ENCODE measurements at places on chromosomes 2 and 18. TPM values are rescaled to one million over a fixed set of nuclear protein-coding genes. Genes with fewer than 3 reads are reported as not detected.

CPO gene
- 0.11 TPM for total RNA-seq

DNA sequence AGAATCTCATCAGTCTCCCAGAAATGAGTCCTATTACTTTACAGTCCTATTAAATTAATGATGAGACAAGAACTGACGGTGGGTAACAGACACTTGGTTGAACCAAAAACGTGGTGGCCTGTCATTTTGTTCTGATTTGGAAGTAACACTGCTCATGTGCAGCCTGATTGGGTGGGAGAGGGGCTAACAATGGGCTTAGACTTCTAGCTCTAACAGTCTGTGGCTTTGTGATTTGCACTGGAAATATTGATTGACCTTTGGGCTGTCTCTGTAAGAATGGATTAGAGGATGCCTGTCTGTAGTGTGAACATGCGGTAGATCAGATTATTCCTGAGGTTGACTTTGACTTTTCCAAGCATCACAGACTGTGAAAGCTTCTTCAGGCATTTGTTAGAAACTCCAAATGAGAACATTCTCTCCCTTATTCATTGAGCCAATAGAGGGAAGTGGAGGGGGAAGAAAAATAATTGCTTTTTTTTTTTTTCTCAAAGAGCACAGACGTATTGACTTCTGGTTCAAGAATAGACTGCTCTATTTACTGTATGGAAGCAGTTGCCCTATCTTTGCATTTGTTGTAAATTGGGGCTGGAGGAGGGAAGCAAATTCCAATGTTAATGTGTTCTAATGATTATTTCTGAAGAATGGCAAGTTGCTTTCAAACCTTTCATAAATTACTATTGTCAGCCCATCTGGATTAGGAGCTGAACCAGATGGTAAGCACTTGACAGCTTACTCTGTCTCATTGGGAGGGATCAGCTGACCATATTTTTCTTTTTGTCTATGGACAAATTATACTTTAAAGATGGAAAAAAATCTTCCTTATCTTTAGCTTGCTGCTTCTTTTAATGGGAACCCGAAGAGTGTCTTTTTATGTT is 85.8 kb upstream of the TTN start:
- H3K36me3 ChIP-seq = peaks cover 19% of the 10 kb centered on the region
- no peak for DNase-seq
- H3K4me3 ChIP-seq = no peak overlapping the region
- H3K27me3 ChIP-seq = no peaks in the 10 kb centered on the region
- H3K27ac ChIP-seq = peak overlapping the region; percentile 53

IL36G gene
- 0.30 TPM for total RNA-seq

MAPK4 gene
- total RNA-seq = 68.9 TPM

- no peaks in the 10 kb centered on the region for H3K27me3 ChIP-seq
- no peak for DNase-seq
- no peak overlapping the region for H3K4me3 ChIP-seq
- no peaks in the 10 kb centered on the region for H3K4me1 ChIP-seq
- H3K36me3 ChIP-seq = no peaks in the 10 kb centered on the region
- no peak overlapping the region for H3K27ac ChIP-seq
These were observed 55.1 kb downstream of the MYO7B start for GRCh38 chr2:127590386-127591190.

- H3K4me3 ChIP-seq = no peak overlapping the region
- no peak overlapping the region for H3K27ac ChIP-seq
- no peaks in the 10 kb centered on the region for H3K36me3 ChIP-seq
- H3K27me3 ChIP-seq = no peaks in the 10 kb centered on the region
These were observed 321.7 kb downstream of the FIGN start for GRCh38 chr2:163414121-163414520.

DNA sequence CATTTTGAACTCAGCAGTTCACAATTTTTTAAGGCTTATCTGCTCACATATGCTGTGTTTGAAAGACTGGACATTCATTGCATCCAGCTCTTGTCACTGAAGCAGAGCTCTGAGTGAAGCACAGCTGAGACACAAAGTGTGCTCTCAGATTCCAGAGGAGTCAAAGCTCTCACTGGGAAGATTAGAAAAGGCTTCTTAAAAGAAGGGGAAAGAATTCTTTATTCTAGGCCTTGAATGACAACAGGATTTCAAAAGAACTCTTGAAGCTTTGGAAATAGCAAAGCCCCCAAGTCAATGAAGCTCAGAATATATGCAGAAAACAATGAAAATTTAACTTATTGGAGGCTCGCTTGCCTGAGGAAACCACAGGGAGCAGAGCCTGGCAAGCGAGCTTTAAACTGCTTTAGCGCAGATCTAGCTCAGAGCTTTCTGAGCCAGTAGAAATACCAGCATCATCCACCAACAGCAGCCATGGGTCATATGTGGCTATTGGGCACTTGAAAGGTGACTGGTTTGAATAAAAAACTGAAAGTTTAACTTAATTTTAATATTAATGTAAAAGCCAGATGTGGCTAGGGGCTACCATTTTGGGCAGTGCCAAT is 369.7 kb downstream of the OSR1 start:
- H3K27me3 ChIP-seq = no peaks in the 10 kb centered on the region
- no peaks in the 10 kb centered on the region for H3K36me3 ChIP-seq
- DNase-seq = peak; percentile 46
- H3K27ac ChIP-seq = peak overlapping the region; percentile 46
- H3K4me3 ChIP-seq = no peak overlapping the region
- H3K4me1 ChIP-seq = peaks cover 17% of the 10 kb centered on the region

SPATA3 gene
- not detected for total RNA-seq

DNA sequence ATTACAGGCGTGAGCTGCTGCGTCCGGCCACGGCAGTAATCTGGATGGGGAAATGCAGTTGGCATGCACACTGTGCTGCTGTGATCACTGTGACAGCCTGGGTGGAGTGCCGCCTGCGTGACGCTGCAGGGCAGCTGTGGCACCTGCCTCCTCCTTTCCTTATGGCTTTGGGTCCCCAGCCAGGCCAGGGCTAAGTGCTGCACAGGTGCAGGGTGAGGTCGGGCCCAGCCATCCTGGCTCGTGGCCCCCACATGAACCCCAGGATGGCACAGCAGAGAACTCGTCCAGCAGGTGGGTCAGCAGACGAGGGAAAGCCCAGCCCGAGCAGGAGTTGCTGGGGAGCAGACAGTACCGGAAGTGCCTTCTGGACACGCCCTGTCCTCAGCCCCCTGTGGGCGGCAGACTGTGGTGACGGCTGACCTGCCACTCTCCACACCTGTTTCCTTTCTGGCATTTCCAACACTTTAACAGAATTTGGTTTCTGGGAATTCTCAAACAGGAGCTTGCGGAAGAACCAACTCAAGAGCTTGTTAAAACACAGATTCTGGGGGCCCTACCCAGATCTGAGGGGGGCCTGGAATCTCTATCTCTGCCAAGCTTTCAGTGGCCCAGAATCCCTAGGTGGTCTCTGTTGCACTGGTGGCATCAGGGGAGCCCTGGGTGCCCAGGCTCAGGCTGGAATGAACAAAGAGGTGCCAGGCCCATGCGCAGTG is 16.9 kb downstream of the HS1BP3 start:
- H3K27ac ChIP-seq = no peak overlapping the region
- no peak for DNase-seq
- H3K4me1 ChIP-seq = peaks cover 13% of the 10 kb centered on the region
- H3K4me3 ChIP-seq = no peak overlapping the region

UGT1A3 gene
- not detected for total RNA-seq

C2orf68 gene
- 32.6 TPM for total RNA-seq

- H3K27ac ChIP-seq = no peak overlapping the region
- peaks cover 35% of the 10 kb centered on the region for H3K27me3 ChIP-seq
- no peaks in the 10 kb centered on the region for H3K36me3 ChIP-seq
- DNase-seq = no peak
- H3K4me3 ChIP-seq = no peak overlapping the region
- H3K4me1 ChIP-seq = no peaks in the 10 kb centered on the region
These were observed 305.4 kb upstream of the HS6ST1 start for GRCh38 chr2:128623776-128624761.

VAMP5 gene
- 7.7 TPM for total RNA-seq

DNA sequence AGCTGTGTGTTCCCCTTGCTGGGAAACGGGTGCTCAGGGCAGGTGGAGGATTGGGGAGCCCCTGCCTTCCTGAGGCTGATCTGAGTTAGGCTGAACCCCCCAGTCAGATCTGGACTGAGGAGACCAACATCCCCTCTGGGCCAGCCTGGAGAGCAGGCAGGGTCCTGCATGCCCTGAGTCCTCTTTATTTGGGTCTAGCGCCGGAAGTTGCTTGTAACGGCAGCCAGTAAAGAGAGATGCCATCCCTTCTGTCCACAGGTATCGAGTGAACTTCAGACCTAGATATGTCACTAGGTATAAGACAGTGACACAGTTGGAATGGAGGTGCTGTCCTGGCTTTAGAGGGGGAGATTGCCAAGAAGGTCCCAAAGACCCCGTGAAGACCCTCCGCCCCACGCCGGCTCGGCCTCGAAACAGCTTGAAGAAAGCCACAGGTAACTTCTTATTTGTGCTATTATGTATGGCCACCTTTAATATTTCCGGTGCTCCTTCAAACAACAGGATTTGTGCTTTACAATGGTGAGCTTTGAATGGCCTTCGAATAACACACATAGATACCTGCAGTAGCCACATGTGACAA is 38.0 kb downstream of the EMILIN2 start:
- H3K27me3 ChIP-seq = no peaks in the 10 kb centered on the region
- peaks cover 25% of the 10 kb centered on the region for H3K36me3 ChIP-seq
- peak overlapping the region; percentile 74 for H3K27ac ChIP-seq
- H3K4me1 ChIP-seq = peaks cover 16% of the 10 kb centered on the region
- no peak overlapping the region for H3K4me3 ChIP-seq
- DNase-seq = no peak

DNA sequence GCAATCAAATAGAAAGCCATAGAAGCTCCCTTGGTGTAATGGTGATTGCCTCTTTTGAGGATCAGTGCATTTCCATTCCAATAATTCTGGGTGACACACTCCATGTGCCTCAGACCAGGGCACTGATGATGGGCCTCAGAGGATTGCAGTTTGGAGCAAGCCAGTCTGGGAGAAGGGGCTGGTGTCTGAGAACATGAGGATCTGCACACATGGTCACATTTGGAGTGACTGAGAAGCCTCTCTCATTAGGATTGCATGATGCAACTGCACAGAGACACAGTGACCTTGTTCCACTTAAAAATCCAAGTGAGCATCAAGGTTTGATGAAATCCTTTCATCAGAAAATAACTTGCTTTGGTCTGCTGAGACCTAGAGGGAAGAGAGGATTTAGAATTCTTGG is 216.4 kb downstream of the ANKRD30B start:
- no peaks in the 10 kb centered on the region for H3K36me3 ChIP-seq
- H3K27ac ChIP-seq = no peak overlapping the region
- DNase-seq = no peak
- H3K27me3 ChIP-seq = no peaks in the 10 kb centered on the region
- no peak overlapping the region for H3K4me3 ChIP-seq

ANO7 gene
- total RNA-seq = 2.8 TPM

GRCh38 chr2:199461711-199462346 is 4.1 kb upstream of the SATB2 start:
- H3K27me3 ChIP-seq = peaks cover 90% of the 10 kb centered on the region
- DNase-seq = no peak
- H3K27ac ChIP-seq = no peak overlapping the region
- H3K4me3 ChIP-seq = no peak overlapping the region

DNA sequence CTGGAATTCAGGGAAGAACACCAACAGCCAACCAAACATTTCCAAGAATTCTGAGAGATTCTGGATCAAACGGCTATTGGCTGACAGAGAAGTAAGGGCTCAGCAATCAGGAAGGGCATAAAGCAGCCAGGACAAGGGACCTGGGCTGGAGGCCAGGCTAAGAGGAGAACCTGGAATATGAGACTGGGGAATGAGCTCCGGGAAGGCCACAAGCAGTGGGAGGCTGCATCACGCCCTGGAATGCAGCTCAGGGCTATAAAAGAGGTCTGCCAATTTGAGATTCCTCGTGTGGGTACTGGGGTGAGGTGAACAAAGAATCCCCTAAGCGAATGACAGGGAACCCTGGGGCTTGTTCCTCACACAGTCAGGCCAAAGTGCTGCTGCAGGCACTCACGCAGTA is 60.4 kb downstream of the ANO7 start:
- no peak overlapping the region for H3K27ac ChIP-seq
- no peak for DNase-seq
- H3K4me3 ChIP-seq = no peak overlapping the region
- H3K4me1 ChIP-seq = no peaks in the 10 kb centered on the region
- H3K27me3 ChIP-seq = no peaks in the 10 kb centered on the region

GRCh38 chr2:190740449-190740848 is 91.6 kb downstream of the NAB1 start:
- H3K27ac ChIP-seq = no peak overlapping the region
- H3K4me1 ChIP-seq = no peaks in the 10 kb centered on the region
- no peaks in the 10 kb centered on the region for H3K27me3 ChIP-seq
- H3K36me3 ChIP-seq = no peaks in the 10 kb centered on the region
- H3K4me3 ChIP-seq = no peak overlapping the region

CASP8 gene
- 0.81 TPM for total RNA-seq

Measured in cardiac muscle cell (in vitro differentiated cells and primary cell).